Forelimb muscle (tissue), 1 donor: ENCODE measurements at places on chromosomes 16 and 17.

- no peak for DNase-seq
Observed at GRCh38 chr17:17353625-17354484, 50.7 kb downstream of the NT5M start.

DNA sequence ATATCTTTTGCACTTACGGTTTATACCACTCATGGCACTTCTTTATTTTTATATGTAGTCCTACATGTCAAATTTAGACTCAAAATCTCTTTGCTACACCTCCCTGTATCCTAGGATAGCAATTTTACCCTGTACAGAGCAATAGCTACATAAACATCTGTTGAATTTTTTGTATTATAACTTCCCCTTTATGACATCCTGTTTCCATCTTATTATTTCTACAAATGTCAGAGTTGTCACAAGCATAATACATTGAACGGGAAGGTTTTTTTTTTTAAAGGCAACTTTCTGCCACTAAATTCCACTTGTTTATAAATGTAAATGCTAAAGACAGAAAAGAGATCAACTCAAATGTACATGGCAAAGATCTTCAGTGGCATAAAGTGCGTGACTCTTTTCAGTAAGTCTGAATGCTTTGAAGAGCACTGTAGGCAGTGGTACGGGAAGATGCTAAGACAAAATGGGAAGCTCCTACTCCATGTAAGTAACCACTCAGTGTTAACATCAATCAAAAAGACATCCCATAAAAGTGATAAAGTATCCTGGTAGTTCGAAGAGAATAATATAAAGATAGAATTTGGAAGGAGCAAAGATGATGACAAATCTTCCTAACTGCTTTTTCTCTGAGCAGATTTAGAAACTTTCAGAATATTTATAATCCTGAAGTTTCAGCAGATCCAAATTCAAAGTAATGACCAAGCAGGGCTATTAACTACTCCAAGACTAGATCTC lies 26.8 kb downstream of the GNA13 start:
- DNase-seq: no peak

- DNase-seq: no peak
Observed at GRCh38 chr17:77516902-77517301, 376.1 kb downstream of the SEC14L1 start.

DNA sequence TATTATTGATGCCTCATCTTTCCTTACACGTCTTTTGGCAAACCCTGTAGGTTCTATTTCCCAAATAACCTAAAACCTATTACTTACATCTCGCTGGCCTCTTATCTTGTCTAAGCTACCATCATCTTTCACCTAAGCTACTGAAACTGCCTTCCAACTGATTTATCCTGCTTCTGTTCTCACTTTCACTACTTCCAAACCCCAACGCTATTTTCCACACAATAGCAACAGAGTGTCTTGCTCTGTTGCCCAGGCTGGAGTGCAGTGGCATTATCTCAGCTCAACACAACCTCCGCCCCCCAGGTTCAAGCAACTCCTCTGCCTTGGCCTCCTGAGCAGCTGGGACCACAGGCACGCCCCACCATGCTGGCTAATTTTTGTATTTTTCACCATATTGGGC lies 52.8 kb upstream of the INTS2 start:
- DNase-seq: no peak

DNA sequence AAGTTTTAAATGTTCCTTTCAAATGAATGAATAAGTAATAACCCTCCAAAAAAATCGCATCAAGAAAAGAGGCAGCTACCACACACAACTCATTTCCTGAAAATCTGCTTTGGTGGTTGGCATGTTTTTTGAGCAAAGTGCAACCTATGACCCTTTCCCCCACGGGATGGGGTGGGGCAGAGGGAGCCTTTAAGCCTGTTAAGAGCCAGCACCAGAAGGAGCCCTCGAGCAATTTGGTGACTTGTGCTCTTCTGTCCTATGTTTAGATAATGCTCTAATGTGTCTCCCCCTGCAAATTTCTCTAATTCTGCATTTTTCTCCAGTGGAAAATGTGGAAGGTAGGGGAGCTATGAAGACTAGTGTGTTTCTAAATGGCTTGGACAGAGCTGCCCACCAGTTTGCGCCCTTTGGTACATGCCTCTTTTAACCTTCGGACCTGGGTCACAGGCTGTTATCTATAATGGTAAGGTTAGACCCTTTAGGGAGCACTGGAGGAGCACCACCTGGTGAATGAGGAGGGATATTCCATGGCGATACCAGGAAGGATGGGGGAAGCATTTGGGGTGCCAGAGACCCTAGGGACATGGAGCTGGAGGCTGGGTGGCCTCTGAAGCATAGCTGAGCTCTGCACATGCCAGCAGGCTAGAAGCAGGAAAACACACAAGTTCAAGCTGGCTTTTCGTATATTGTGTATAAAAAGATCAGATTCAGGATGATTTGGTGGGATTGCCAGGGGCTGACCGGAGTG lies 1.6 kb downstream of the PYCARD start:
- no peak for DNase-seq

DNA sequence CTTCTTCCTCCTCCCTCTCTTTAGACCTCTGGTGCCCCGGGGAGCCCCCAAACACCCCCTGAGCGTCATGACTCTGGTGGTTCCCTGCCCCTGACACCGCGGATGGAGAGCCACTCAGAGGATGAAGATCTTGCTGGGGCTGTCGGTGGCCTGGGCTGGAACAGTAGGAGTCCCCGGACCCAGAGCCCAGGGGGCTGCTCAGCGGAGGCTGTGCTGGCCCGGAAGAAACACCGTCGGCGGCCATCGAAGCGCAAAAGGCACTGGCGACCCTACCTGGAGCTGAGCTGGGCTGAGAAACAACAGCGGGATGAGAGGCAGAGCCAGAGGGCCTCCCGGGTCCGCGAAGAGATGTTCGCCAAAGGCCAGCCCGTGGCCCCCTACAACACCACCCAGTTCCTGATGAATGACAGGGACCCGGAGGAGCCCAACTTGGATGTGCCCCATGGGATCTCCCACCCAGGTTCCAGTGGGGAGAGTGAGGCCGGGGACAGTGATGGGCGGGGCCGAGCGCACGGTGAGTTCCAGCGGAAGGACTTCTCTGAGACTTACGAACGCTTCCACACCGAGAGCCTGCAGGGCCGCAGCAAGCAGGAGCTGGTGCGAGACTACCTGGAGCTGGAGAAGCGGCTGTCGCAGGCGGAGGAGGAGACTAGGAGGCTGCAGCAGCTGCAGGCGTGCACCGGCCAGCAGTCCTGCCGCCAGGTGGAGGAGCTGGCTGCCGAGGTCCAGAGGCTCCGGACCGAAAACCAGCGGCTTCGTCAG lies 7.5 kb downstream of the HEXIM2 start:
- DNase-seq: no peak

DNA sequence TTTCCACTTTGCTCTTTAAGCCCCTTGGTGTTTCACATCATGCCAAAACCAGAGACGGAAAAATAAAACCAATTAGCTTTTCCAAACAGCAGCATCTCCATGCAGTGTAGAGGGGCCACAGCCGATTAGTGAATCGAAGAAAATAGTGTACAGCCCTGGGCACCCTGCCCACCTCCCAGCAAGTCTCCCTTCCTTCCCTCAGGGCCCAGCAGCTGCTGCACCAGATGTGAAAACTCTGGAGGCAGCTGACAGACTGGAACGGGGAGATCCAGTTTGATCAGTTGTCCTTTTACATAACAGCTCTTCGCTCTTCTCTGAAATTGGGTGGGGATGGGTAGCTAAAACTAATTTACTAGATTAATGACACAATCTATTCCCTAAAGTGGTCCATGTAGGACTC lies 19.3 kb downstream of the TMEM11 start:
- DNase-seq: peak; percentile 61

- no peak for DNase-seq
Observed at GRCh38 chr17:29154516-29155226, 25.5 kb downstream of the MYO18A start.

GRCh38 chr16:31093132-31093703 lies 1.4 kb downstream of the VKORC1 start:
- no peak for DNase-seq

DNA sequence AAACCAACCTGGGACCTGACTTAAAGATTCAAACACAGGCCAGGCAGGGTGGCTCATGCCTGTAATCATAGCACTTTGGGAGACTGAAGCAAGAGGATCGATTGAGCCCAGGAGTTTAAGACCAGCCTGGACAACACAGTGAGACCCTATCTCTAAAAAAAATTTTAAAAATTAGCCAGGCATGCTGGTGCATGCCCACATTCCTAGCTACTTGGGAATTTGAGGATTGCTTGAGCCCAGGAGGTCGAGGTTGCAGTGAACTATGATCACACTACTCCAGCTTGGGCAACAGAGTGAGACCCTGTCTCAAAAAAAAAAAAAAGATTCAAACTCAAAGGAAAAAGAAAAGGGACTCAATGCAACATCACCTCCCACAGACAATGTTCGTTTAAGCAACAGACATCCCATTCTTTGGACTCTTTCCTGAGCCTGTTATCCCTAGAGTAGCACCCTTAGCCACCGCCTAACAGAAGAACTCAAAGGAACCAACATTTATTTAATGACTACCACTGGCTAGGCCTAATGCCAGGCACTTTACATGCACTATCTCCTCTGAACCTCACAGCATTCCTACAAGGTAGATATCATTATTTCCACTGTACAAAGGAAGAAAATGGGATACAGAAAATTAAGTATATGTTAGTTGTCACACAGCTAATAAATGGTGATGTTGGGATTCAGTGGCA lies 12.7 kb downstream of the MYO18A start:
- DNase-seq: no peak

- DNase-seq: no peak
Observed at GRCh38 chr17:28421787-28422305, 15.8 kb upstream of the SLC46A1 start.

- DNase-seq: no peak
Observed at GRCh38 chr17:41486809-41487530, 2.7 kb downstream of the KRT36 start.

DNA sequence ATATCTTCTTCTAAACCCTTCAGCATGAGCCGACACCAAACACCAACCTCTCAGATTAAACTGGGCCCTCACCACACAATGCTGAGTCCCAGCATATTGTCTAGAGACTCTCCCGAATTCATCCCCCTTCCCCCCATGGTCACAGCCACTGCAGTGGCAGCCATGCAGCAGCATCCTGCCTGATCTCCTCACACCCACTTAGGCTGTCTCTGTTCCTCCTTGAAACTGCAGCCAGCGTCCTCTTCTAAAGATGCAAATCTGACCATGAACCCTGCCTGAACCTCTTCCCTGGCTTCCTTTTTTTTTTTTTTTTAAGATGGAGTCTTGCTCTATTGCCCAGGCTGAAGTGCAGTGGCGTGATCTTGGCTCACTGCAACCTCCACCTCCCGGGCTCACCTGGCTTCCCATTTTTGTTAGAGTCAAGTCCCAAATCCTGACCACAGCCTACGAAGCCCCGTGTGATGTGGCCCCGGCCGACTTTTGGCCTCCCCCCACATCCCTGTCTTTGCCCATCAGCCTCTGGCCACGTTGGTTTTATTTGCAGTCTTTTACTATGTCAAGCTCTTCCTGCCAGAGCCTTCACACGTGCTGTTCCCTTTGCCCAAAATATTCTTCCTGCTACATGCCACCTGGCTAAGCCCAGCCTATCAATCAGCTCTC lies 2.8 kb downstream of the FA2H start:
- DNase-seq: no peak

DNA sequence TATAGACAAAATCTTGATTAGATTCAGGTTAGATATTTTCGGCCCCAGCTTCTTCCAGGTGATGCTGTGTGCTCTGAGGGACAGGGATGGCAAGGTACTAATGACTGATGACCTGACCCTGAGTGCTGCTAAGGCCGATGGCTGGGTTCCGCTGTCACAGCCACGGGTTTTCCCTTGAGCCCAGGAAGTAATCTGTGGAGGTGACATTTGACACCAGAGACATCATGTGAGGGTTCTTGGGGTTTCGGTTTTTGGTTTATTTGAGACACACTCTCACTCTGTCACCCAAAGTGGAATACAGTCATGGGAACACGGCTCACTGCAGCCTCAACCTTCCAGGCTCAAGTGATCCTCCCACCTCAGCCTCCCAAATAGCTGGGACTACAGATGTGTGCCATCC lies 9.8 kb downstream of the OTOP3 start:
- no peak for DNase-seq

DNA sequence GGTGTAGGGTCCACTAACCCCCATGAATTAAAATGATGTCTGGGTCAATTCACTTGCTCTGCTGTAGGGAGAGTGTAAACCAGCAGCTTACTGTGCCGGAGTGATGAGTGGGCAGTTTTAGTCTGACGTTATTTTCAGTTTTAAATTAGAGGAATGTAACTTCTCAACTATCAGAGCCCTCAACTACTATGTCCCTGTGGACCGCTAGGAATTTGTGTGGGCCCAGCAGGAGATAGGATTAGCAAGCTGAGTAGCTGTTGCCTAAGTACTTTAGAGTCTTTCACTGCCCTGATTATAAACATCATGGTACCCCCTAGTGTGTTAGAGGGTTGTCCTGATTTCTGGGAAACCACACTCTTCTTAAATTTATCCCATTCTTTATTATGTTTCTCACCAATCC lies 11.4 kb downstream of the MARVELD3 start:
- no peak for DNase-seq

DNA sequence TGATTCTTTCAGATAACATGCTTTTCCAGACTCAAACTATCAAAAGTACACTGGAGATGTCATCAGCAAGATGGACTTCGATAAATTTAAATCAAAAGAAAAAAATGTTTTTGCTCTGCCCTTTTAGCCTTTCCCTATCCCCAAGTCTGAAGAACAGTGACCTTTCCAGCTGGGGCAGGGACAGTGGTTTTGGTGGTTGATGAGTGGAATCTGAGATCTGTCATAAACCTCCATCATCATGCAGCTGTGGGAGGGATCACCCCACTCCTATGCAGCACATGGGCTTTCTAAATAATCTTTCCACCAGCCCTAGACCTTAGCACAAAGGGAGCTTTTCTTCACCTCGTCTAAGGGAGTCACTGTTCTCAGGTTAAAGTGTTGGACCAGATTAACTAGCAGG lies 869.5 kb upstream of the SOX9 start:
- no peak for DNase-seq

- peak; percentile 72 for DNase-seq
Observed at GRCh38 chr17:82386255-82386831, 14.8 kb downstream of the UTS2R start.

DNA sequence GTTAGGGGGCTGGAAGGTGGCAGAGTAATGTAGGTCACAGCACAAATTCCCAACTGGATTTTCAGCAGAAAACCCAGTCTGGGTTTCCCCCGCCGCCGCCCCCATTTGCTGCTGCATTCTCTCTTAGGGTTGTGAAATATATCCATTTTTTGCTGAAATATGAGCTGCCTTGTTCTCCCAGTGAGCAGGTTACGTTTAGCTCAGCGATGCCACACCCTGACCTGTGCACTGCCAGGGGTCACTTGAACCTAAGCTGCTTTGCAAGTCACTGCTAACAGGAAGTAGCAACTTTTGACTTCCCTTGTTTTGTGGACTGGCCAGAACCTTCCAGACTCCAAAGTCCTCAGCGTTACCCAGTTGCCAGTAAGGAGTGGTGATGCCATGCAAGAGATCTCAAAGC lies 274.1 kb downstream of the CPPED1 start:
- no peak for DNase-seq
